AG09309 (cell line): ENCODE measurements at places on chromosomes 5 and 9.

GRCh38 chr9:35914301-35914807 lies 5.1 kb downstream of the SPAAR start:
- DNase-seq = no peak

DNA sequence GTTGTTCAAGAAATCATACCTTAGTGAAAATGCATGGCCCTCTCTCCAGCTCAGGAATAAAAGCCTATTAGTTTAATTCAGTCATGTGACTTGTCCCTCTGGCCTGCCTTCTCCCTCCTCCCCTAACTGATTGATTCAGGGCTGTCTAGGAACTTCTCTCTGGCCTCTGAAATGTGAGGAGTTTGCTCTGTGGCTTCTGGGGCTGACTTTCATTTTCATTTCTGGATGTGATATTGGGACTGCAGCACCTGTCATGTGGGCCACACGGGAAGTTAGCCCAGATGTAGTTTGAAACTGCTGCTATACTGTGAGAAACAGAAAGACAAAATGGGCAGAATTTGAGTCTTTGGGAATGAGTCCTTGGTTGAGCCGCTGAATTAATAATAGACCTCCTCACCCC lies 44.8 kb downstream of the PARP8 start:
- no peak for DNase-seq

DNA sequence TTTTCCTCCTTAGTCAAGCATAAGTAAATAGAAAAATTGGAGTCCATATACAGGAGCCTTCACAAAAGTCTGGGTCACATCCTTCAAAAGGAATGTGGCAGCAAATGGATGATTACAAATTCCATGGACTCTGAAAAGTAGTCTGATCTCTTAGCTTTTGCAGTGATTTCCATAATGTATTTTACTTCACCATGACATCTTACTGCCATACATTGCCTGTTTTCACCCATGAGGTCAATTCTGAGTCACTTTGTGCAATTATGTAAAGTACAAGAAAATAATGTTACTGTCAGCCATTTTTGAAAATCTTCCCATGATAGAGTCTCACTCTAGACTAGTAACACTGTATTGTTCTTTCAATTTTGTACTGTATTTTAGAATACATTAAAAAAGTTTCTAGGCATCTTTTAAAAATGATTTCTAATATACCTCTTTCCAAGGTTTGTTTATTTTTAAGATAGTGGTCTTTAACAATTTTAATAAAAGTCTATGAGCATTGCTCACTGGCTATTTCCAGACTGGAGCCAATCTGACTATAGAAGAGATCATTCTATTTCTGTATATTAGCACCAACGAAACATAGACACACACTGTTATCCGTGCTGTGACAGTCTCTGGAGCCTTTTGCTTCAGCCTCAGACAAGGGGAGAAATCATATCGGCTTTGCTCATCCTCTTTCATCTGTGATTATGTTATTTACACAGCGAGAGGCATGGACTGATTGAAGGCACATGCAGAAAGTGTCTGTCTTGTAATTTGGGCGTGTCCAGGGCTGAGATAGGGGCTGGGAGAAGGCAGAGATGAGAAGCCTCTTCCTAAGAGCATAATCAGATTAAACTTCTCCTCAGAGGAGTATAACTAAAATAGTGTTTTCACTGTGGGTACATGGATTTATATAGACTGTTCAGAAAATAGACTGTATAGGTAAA lies 22.9 kb upstream of the ACTBL2 start:
- no peak for DNase-seq

DNA sequence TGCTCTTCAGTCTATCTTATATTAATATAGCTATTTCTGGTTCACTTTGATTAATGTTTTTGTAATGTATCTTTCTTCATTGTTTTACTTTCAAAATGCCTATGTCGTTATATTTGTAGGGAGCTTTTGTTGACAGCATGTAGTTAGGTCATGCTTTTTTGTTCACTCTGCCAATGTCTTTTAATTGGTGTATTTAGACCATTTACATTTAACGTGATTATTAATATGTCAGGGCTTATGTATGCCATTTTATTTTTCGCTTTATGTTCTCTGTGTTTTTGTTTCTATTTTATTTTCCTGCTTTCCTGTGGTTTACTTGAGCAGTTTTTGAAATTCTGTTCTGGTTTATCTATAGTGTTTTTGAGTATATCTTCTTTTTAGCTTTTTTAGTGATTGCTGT lies 10.8 kb downstream of the GARIN3 start:
- no peak for DNase-seq

- peak; percentile 93 for DNase-seq
These were observed 133.2 kb upstream of the PANK3 start for GRCh38 chr5:168712280-168712924.

DNA sequence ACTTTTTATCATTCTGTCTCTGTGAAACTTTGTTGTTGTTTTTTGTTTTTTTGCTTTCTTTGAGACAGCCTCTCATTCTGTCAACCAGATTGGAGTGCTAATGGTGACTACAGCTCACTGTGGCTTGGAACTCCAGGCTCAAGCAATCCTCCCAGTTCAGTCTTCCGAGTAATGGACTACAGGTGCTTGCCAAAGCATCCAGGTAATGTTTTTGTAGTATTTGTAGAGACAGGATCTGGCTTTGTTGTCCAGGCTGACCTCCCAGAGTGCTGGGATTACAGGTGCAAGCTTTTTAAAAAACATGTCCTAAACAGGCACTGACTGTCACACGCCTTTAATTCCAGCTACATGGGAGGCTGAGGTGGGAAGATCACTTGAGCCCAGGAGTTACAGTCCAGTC lies 235.1 kb downstream of the MEF2C start:
- DNase-seq = no peak

DNA sequence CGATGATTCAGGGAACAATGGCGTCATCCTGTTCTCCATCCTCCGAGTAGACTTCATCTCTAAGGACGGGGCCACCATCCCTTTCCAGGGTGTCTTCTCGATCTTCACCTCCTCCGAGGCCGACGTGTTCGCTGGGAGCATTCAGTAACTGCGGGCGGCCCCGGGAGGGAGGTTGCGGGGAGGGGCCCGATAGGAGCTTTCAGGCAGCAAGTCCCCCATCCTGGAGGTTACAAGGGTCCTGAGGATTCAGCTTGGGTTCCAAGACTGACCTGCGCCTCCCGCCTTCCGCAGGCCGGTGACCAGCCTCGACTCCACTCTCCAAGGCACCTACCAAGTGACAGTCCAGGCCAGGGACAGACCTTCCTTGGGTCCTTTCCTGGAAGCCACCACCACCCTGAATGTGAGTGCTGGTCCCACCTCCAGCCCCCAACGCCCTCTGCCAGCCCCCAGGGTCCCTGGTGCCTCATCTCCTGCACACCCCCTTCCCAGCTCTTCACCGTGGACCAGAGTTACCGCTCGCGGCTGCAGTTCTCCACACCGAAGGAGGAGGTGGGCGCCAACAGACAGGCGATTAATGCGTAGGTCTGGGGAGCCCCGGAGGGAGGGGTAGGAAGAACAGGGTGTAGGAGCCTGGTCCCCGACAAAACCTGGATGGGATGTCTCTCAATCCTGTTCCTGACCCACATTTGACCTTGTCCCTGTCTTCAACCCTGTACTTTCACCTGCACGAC lies 20.8 kb downstream of the GPRIN1 start:
- DNase-seq = no peak

DNA sequence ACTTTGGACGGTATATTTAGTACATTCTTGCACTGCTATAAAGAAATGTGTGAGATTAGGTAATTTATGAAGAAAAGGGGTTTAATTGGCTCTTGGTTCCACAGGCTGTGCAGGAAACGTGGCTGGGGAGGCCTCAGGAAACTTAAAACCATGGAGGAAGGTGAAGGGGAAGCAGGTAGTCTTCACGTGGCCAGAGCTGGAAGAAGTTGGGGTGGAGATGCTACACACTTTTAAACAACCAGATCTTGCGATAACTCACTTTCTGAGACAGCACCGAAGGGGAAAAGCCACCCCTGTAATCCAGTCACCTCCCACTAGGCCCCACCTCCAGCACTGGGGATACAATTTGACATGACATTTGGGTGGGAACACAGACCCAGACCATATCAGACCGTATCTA lies 13.5 kb downstream of the CNOT6 start:
- DNase-seq = no peak

DNA sequence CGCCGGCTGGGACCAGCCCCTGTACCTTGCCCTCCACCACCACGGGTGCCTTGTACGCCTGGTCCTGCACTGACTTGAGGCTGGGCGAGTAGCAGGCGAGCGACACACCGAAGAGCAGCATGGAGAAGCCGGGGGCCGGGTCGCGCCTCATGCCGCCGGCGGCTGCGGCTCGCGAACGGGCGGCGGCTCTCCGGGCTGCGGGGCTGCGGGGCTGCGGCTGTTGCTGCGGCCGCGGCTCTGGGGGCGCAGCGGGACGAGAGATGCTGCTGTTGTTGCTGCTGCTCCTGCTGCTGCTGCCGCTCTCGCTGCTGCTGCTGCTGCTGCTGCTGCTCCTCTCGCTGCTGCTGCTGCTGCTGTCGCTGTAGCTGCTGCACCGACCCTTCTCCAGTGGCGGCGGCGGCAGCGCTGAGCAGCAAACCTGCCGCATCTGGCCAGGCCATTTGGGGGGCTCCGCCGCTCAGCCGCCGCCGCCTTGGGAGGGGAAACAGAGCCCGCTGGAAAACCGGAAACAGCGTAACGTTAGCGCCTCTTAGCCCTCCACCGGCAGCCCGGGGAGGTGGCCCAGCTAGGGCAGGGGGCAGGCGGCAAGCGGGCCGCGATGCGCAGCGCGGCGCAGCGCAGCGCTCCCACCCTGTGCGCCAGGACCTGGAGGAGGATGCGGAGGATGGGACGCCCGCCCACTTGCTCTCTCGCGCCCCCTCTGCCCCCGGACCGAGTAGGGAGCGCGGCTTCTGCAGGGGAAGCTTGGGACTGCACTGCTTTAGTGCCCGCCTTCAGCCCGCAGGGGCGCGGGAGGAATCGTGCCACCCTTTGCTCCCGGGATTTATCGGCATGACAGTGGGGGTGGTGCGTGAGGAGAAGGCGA lies at the start of gene NRG2:
NRG2 (minus strand) TSS at position 657 of the 865 bp plus-strand sequence.
- DNase-seq = no peak

DNA sequence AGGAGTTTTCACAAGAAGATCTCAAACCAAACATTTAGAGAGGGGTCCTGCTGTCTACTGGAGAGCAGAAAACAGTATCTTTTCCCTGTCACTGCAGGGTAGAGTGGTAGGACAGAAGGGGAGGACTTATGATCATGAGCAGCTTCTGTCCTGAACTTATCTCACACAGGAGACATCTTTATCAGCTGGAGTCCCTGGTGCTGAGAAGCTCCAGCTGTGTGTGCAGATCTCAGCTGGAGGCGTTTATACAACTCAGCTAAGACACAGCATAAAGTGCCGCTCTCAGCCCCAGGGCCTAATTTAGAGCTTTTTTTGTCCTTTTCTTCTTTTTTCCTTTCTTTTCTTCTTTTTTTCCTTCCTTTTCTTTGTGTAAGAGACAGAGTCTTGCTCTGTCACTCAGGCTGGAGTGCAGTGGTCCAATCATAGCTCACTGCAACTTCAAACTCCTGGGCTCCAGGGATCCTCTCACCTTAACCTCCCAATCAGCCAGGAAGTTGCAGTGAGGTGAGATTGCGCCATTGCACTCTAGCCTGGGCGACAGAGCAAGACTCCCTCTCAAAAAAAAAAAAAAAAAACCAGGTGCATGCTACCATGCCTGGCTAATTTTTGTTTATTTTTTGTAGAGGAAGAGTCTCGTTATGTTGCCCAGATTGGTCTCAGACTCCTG lies 31.9 kb downstream of the CCDC125 start:
- DNase-seq = no peak

DNA sequence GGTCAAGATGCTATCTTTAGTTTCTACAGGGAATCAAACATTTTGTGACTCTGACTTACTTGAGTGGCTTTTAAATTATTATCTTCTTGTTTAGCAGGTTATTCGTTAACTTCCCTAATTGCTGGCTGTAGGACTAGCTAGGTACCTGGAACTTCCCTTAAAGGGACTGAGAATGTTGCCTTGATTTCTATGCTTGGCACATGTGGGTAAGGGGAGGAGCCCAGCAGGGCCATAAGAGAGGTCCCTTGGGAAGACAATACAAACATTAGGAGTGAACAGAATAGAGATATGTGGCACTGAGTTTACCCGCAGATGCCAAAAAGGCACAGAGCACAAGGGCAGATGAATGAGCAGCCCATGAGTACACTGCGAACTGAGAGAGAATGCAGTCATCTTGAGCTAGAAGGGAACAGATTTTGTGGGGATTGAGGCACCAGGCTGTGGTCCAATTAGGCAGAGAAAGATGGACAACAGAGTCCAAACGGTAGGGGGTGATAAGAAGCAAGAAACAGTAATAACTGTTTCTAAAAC lies 9.8 kb downstream of the CKMT2 start:
- DNase-seq = no peak

GRCh38 chr9:70578720-70579119 lies 164.3 kb upstream of the KLF9 start:
- no peak for DNase-seq

GRCh38 chr9:134339183-134339806 lies 13.0 kb downstream of the RXRA start:
- no peak for DNase-seq

GRCh38 chr5:73205305-73205704 lies 32.3 kb downstream of the TMEM174 start:
- no peak for DNase-seq

- DNase-seq = no peak
These were observed 38.7 kb downstream of the ROPN1L start for GRCh38 chr5:10480237-10480985.

- DNase-seq = no peak
These were observed 69.0 kb upstream of the OTULINL start for GRCh38 chr5:14512574-14512973.

- no peak for DNase-seq
These were observed 109.4 kb downstream of the TMEM174 start for GRCh38 chr5:73282383-73282782.

- no peak for DNase-seq
These were observed 992 bp downstream of the SETD9 start for GRCh38 chr5:56910210-56910965.

DNA sequence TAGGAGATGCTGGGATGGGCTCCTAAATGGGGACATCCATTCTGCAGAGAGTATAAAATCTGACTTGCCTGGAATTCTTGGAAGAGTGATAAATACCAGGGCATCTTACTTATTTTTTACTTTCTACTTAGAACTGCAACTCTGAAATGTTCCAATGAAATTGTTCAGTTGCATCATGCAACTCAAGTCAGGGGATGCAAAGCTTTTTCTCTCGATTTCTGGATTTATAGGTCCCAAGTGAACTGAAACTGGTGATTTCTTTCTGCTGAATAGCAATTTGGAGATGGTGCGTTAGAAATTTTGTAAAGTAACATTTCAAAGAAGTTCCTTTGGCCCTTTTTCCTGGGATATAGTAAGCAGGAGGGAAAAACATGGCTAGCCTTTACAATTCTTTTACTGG lies 238.4 kb upstream of the CD180 start:
- no peak for DNase-seq

DNA sequence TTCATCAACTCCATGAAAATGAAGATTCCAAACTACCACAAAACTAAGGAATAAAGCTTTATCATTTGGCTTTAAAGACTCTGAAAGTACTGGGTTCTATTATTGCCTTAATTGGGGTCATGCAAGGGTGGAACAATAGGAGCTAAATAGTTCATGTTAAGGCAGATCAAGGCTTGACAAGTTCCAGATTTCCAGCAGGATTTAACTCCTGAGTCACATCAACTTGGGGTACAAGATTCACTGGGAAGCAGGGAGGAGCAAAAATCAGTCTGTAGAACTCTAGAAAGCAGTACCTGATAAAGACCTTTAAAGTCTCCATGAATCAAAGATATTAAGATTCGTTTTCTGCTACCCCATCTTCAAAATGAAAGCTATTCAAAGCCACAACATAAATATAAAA lies 41.9 kb upstream of the GLRX start:
- DNase-seq = no peak

GRCh38 chr5:118015511-118015910 lies 972.8 kb downstream of the DTWD2 start:
- DNase-seq = no peak
